Activated CD4-positive, alpha-beta T cell treated with anti-CD3 and anti-CD28 coated beads, Interleukin-2, Interleukin-6, amounts not matched to agents 100 ng/mL and 50 ng/mL, durations not matched to agents 16 hours and 8 hours (primary cell): ENCODE measurements at places on chromosomes 5 and 9.

DNA sequence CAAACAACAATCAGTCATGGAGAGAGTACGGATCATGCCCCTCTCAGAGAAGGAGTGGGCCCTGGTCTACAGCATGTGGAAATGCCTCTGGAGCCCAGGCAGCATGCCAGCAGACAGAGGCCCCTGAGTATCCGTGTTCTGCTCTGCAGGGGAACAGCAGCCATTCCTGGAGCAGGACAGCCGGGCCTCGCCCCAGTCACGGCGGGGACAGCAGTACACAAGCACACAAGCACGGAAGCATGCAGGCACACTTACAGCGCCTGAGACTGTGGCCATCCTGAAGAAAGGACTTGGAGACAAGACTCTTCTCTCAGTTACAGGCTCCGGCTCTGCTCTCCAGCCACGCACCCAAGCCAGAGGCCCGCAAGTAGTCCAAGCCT lies 102.6 kb upstream of the ALDH1B1 start:
- DNase-seq: no peak

GRCh38 chr5:65150599-65151304 lies 331.0 kb downstream of the ADAMTS6 start:
- no peak for DNase-seq

- DNase-seq: no peak
Measured at GRCh38 chr9:136656183-136656738, 6.5 kb upstream of the EGFL7 start.

DNA sequence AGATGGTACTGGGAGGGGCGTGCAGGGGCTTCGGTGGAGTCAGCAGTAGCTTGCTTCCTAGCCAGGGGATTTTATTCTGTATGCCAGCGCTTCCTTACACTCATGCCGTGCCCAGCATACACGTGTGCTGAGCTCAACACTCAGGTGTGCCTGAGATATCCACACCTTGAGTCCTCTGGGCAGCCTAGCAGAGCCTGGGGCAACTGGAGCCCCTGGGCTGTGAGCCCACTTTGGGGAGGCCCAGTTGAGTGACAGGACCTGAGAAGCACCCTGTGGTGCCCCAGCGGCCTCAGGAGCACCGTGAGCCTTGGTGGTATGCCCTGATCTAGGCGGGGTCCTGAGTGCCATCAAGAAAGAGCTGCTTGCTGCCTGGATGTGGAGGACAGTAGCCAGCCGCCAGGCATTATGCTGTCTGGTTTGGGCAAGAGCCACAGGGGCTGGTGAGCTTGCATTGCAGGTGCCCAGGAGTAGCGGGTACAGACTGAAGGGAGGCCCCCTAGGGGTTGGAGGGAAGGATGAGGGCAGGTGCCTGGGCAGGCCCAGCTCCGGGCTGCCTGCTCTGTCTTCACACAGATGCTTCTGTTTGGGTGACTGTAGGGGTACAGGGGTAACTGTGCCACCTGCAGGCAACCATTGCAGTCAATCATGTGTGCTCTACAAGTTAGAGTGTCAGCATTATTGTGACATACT lies 42.9 kb downstream of the BNIP1 start:
- peak; percentile 32 for DNase-seq

DNA sequence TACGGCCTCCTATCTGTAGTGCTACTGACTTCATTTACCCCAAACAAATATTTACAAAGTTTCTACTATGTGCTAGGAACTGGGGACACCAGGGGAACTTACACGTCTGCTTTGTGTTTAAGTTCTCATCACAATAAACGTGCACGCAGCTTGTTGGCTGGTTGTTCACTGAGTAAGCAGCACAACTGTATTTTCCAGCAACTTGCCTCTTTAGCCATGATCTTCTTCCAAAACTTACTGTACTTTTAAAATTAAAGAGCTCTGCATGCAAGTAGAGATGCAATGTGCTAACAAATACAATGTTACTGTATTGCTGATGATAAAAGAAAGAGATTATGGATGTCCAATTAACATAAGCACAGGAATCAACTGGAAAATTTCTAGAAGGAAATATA lies 62.8 kb downstream of the RAPGEF1 start:
- DNase-seq: no peak

DNA sequence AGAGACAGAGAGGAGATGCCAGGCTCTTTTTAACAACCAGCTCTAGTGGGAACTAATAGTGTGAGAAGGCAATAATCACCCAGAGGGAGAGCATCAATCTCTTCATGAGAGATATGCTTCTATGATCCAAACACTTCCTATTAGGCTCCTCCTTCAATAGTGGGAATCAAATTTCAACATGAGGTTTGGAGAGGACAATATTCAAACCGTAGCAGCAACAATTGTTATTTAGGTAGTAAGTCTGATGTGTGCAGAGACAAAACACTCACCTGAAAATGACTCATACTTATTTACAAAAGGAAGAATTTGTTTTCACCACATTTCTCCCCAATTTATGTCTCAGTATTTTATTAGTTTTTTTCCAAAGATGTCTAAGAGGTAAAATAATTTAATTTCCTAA lies 144.3 kb downstream of the ST8SIA4 start:
- DNase-seq: no peak

DNA sequence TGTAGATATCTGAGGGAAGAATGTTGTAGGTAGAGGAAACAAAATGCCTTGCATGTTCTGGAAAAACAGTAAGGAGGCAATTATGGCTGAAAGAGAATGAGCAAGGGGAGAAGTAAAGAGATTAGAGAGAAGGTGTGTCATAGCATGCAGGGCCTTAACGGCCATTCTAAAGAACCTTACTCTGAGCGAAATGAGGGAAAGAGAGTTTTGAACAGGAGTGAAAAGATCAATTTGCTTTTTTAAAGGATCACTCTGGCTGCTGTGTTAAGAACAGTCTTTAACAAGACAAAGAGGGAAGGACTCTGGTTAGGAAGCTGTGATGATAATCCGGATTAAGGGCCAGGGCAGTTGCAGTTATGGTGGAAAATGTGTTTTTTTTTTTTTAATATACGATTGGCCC lies 22.6 kb downstream of the PTBP3 start:
- DNase-seq: no peak
